ENCODE measurements at places on chromosomes 6 and 20.

- DNase-seq: no peak
Measured at GRCh38 chr6:3624250-3625136, 127.0 kb downstream of the PXDC1 start.

DNA sequence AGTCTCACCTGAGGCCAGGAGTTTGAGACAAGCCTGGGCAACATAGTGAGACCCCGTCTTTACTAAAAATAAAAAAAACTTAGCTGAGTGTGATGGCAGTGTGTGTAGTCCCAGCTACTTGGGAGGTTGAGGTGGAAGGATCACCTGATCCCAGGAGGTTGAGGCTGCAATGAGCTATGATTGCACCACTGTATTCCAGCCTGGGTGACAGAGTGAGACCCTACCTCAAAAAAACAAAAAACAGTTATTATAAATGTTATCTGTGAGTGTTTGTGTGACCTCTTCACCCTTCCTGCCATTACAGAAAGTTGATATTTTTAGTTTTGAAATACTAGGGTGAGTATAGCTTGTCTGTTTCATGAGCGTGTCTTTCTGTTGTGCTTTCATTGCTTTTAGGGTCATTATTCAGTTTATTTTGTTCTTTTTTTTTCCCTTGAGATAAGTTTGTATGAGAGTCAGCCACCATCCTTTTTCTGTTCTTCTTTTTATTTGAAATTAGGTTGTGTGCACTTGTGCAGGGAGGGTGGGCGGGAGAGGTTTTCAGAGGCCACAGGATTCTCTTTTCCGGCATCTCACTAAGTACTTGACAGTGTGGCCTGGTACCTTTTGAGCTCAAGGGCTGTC lies 26.2 kb downstream of the CDYL start:
- DNase-seq: no peak

DNA sequence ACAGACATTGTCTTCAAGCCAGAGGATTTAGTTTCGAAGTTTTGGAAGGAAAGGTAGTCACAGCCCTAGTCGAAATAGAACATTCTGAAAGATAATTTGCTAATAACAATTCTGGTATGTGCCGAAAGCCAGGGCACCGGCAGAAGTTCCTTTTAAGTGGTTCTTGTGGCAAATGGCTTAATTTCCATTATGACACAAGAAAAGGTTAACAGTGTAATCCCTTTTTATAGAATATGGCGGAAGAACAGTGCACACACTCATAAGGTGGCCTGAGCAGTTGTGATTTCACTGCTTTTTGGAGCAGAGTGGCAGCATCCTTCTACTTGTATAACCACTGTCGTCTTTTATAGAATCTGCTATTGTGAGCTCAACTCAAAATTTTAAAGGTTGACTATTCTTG lies 152.4 kb downstream of the SASH1 start:
- no peak for DNase-seq

DNA sequence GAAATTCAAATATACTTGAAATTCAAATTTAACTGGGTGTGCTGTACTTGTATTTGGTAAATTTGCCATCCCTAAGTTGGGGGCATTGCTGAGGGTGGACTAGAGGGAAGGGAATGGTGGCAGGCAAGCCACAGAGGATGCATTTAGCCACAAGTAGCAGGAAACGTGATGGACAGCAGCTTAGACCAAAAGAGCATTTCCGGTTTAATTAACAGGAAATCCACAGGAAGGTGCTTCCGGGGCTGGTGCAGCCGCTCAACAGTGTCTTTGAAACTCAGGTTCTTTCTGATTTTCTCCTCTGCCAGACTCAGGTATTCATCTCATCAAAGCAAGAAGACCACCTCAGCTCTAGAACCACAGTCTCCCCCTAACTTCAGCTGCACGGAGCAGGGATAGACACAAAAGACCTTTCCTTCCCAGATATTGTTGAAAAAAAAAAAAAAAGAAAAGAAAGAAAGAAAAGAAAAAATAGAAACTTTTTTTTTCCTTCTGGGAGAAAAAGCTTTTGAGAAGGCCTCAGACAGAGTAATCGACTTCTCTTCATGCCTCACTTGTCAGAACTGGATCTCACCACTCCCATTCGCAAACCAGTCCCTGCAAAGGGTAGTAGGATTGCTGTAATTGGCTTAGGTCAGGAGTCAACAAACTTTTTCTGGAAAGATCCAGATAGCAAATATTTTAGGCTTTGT lies 8.0 kb upstream of the BCAS1 start:
- no peak for DNase-seq

DNA sequence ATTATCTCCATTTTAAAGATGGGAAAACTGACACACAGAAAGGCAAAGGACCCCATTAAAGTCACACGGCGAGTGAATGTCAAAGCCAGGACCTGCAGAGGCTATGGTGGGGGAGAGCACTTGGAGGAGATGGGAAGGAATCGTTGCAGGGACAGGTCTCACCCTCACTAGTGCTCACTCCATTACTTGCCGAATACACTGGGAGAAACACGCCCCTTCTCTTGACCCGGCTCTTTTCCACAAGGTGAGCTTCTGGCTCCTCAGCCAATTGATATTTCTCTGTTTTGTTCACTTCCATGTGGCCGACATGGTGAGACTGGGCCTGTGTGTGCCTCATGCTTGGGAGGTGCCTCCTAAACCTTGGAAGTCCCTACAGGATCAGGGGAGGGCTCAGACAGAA lies 117.8 kb upstream of the KCNG1 start:
- DNase-seq: no peak

DNA sequence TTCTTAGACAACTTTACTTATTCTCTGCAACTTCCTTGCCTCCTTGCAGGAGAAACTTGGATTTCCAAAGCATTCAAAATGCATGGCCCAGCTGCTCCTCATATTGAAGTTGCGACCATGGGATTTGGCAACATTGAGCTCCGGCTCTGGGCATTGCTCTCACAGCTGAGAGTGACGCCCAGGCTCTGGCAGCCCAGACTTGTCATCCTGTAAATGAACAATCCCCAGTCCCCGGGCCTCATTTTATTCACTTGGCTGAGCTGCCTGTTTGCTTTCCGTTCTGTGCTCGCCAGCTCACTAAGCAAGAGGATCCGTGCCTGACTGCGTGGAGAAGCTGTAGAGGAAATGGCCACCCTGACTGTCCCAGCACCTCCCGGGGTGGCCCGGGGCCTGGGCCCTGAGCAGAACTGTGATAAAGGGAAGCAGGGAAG lies 119.5 kb upstream of the CD93 start:
- DNase-seq: no peak

GRCh38 chr6:168469521-168469920 lies 28.5 kb downstream of the SMOC2 start:
- DNase-seq: no peak

GRCh38 chr6:107360476-107360875 lies 98.9 kb downstream of the PDSS2 start:
- no peak for DNase-seq

- DNase-seq: no peak
Measured at GRCh38 chr6:24990944-24991809, 55.4 kb upstream of the RIPOR2 start.

DNA sequence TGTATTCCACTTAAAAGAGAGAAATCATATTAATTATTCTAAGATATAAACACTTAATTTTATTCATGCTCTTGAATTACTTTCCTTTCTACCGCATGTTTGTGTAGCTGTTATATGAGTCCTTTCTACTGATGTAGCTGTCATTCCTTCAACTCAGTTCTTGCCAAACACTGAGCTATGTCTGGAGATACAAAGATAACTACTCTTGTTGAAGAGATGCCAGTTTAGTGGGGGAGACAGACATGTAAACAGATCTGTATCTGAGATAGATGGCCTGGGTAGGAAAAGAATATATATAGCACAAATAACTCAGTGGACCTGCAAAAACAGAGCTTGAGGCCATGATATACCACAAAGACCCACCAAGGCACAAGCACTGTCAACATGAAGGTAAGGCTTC lies 157.3 kb downstream of the BTBD9 start:
- DNase-seq: no peak

- no peak for DNase-seq
Measured at GRCh38 chr6:12911427-12911826, 194.9 kb downstream of the PHACTR1 start.

GRCh38 chr6:149060300-149060984 lies 257.1 kb upstream of the TAB2 start:
- no peak for DNase-seq

DNA sequence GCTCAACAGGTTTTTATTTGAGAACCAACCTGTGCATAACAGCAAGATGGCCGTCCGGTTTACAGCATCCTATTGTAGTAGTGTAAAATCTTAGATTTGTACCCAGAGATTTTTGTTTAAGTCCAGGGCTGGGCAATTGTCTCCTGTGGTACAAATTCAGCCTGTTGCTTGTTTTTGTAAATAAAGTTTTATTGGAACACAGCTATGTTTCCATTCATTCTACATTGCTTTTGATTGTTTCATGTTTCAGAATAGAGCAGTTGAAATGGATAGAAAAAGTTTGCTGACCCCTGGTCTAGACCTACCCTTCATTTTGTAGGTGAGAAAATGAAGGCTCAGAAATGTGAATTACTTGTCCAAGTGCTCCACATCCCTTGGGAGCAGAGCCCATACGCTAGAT lies 8.5 kb downstream of the SMPDL3A start:
- no peak for DNase-seq

GRCh38 chr20:19562426-19562825 lies 195.6 kb upstream of the RIN2 start:
- DNase-seq: no peak

DNA sequence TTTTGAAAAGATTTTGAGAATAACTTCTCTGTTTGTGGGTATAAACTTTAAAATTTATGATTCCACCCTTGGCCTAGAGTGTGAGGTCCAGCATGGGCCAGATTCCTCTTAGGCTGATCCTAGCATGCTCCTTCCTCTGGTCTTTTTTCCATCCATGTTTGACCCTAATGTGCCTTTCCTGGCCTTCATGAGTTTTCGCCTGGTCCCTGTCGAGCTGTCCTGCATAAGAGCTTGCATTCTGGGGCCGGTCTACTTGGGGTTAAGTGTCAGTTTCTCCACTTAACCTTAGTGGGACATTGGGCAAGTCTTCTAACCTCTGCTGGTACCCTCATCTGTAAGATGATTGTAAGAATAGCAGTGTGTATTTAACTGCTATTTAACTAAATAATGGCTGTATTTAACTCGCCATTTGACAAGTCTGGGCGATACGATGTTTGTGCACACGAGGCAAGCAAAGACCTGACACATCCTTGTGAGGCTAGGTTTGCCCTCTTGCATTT lies 40.7 kb upstream of the TAGAP start:
- no peak for DNase-seq

GRCh38 chr6:168020242-168020641 lies 22.8 kb downstream of the KIF25 start:
- no peak for DNase-seq

GRCh38 chr20:9887706-9888105 lies 48.8 kb upstream of the PAK5 start:
- DNase-seq: no peak

DNA sequence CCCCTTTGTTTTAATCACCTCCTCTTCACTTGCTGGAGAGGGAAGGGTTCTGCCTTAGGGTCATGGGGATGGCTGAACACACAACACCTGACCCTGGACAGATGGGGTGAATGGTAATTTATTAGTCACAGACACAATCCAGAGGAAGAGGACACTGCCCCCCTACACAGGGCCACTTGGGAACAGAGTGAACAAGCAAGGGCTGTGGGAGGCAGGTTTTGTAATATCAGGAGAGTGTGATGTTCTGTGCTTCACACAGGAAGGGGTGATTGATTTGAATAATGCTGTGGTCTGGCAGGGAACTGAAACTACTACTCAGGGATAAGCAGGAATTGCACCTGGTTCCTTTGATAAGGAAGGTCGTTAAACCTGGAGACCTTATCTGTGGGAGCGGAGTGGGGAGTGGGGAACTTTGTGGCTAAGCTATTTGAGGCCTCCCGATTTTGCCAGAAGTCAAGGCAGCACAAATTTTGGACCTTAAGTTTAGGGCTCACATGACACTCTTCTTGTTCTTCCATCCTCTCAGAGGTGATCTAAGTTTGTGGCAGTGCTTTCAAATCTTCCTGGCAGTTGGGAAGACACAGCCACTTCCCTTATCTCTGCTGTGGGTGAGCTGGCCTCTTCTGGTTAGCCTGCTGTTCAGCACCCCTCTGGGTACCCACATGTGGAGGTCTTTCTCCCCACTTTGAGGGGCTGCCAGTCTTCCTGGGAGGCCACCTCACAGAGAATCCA lies 77.8 kb downstream of the CD164 start:
- DNase-seq: no peak

DNA sequence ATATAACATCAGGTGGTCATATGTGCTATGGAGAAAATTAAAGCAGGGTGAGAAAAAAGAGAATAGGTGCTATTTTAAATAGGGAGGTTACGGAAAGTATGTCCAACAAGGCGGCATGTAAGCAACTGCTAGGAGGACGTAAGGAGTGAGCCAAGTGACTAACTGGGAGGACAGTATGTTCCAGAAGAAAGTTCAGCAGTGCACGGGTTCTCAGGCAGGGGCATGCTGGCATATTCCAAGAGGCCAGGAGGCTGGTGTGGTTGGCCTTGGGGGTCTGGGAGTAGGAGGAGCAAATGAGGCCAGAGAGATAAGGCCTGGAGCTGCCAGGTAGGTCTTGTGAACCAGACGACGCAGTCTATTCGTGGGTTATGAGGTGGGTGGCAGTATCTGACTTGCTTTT lies 112.4 kb downstream of the ARMC2 start:
- no peak for DNase-seq

DNA sequence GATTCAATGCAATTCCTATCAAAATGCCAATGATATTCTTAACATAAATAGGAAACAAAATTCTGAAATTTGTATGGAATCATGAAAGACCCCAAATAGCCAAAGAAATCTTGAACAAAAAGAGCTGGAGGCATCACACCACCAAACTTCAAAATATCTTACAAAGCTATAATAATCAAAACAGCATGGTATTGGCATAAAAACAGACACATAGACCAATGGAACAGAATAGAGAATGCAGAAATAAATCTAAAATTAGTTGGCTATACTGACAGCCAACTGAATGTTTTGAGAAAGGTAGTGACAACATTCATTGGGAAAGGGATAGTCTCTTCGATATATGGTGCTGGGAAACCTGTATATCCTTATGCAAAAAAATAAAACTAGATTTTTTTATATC lies 121.9 kb upstream of the ASCC3 start:
- DNase-seq: no peak

GRCh38 chr6:45921691-45922281 lies 93.9 kb downstream of the CLIC5 start:
- no peak for DNase-seq

DNA sequence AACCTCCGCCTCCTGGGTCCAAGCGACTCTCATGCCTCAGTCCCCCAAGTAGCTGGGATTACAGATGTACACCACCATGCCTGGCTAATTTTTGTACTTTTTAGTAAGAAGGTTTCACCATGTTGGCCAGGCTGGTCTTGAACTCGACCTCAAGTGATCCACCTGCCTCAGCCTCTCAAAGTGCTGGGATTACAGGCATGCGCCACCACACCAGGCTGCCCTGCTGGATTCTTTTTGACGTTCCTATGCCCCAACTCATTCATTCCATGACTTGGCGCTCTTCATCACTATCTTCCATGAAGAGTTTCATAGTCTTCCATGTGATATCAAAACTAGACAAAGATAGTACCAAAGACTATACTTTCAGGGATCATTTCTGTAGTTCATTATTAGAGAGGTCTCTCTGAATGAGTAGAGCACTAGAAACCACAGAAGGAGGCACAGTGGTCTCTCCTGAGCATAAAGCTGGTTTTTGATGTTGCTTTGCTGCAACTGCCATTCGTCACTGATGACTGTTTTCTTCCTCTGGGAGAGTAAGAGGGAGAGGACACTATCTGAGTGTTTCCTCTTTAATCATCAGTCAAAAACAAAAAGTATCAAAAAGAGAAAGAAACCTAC lies 23.5 kb downstream of the DNAAF9 start:
- DNase-seq: no peak
